ENCODE measurements at places on chromosomes 7 and 10. TPM values are rescaled to one million over a fixed set of nuclear protein-coding genes. Genes with fewer than 3 reads are reported as not detected.

The GIMAP8 gene
- total RNA-seq: 0.83 TPM

The LEP gene
- total RNA-seq: not detected

The PNLIPRP2 gene
- not detected for total RNA-seq

The PLA2G12B gene
- not detected for total RNA-seq

The ADIRF gene
- total RNA-seq: 29.8 TPM

- no peaks in the 10 kb centered on the region for H3K4me1 ChIP-seq
- no peak overlapping the region for H3K4me3 ChIP-seq
- no peaks in the 10 kb centered on the region for H3K27me3 ChIP-seq
- H3K27ac ChIP-seq: no peak overlapping the region
- H3K36me3 ChIP-seq: no peaks in the 10 kb centered on the region
Measured at GRCh38 chr7:154837622-154838021, 165.3 kb downstream of the PAXIP1 start.

GRCh38 chr10:73899423-73899822 lies 11.5 kb upstream of the PLAU start:
- no peaks in the 10 kb centered on the region for H3K36me3 ChIP-seq
- no peak overlapping the region for H3K4me3 ChIP-seq
- DNase-seq: no peak
- H3K27me3 ChIP-seq: no peaks in the 10 kb centered on the region

DNA sequence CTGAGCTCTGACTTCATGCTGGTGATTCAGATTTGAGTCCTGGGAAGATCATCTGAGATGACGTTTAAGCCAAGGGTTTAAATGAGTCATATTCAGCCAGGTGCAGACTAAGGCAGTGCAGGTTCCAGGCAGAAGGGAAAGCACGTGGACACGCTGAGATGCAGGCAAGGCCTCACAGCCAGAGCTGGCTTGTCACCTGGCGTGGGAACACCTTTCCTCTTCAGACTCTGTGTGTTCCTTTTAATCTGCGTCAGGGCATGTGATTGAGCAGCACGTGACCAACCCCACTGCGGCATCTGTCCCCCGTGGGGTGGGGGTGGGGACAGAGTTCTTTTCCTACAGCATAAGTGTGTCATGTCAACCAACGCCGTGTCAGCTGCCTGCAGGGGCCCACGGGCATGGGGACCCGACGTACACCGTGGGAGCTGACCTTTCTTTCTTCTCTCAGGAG lies 10.7 kb upstream of the IDI2 start:
- no peak for DNase-seq
- no peak overlapping the region for H3K4me3 ChIP-seq
- no peak overlapping the region for H3K27ac ChIP-seq
- H3K4me1 ChIP-seq: no peaks in the 10 kb centered on the region
- H3K36me3 ChIP-seq: no peaks in the 10 kb centered on the region

- no peak overlapping the region for H3K4me3 ChIP-seq
- H3K4me1 ChIP-seq: no peaks in the 10 kb centered on the region
Measured at GRCh38 chr7:51311166-51311565, 5.4 kb downstream of the COBL start.

GRCh38 chr7:35004531-35005095 lies 32.7 kb downstream of the DPY19L1 start:
- no peaks in the 10 kb centered on the region for H3K36me3 ChIP-seq
- no peak for DNase-seq
- H3K27me3 ChIP-seq: no peaks in the 10 kb centered on the region
- no peaks in the 10 kb centered on the region for H3K4me1 ChIP-seq
- no peak overlapping the region for H3K27ac ChIP-seq

DNA sequence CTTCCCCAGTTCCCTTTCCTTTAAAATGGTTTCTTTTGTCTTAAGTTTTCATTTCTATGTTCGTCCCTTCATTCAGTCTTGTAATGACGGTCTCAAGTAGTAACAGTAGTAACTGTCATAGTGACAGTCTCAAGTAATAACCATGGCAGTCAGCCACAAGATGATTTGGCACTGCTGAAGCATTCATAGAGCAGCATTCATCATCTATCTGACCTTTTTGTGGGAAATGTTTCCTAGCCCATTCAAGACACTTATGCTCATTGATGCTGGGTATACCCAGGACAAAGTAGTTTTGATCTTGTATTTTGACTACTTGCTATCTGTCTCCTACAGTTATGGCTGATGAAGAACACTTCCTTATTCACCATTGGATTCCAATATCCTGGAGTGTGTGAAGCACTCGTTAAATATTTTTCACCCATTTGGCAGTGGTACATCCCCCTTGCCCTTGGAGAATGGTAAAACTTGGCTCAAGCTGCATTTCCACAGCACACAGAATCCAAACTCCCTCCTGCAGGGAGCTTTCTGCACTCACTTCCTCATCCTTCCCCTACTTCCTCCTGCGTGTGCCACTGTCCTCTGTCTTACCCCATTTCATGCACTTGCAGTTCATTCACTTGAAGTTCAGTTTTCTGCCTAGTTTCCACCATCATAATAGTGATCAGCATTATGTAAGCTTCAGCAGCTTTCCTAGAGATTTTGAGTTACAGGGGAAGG lies 19.0 kb downstream of the GIMAP4 start:
- H3K27ac ChIP-seq: peak overlapping the region; percentile 67
- DNase-seq: no peak
- H3K27me3 ChIP-seq: no peaks in the 10 kb centered on the region
- H3K36me3 ChIP-seq: no peaks in the 10 kb centered on the region

GRCh38 chr7:503575-504111 lies 16.0 kb downstream of the PDGFA start:
- DNase-seq: no peak
- no peak overlapping the region for H3K4me3 ChIP-seq
- no peaks in the 10 kb centered on the region for H3K27me3 ChIP-seq
- H3K36me3 ChIP-seq: no peaks in the 10 kb centered on the region

DNA sequence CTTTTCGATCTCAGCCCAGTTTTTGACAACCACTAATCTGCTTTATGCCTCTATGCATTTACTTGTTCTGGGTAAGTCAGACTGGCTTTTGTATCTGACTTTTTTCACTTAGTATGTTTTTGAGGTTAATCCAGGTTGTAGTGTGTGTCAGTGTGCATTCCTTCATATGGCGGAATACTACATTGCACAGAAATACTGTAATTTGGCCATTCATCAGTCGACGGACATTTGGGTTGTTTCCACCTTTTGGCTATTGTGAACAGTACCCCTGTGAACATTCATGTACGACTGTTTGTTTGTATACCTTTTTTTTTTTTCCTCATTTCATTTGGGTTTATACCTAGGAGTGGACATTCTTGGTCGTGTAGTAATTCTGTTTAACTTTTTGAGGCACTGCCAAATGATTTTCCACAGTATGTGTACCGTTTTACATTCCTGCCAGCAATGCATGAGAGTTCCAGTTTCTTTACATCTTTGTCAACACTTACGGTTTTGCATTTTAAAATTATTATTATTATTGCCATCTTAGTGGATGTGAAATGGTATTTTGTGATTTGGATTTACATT lies 57.4 kb downstream of the MKLN1 start:
- no peaks in the 10 kb centered on the region for H3K27me3 ChIP-seq
- H3K4me1 ChIP-seq: peaks cover 11% of the 10 kb centered on the region
- no peak overlapping the region for H3K27ac ChIP-seq
- H3K36me3 ChIP-seq: no peaks in the 10 kb centered on the region
- DNase-seq: no peak
- no peak overlapping the region for H3K4me3 ChIP-seq

DNA sequence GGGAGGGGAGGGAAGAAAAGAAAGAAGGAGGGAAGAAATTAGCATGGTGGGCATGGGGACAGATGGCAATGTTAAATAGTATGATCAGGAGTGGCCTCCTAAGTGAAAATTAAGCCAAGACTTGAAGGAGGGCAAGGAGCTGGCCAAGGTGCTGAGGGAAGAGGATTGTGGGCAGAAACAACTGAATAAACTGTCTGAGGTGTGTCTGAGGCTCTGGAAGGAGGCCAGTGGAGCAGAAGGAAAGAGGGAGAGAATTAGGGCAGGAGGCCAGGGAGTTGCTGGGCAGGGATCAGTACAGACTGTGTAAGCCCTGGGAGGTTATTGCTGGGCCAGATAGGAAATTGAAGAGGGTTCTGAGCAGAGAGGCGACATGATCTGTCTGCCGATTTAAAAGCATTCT lies 40.6 kb upstream of the VKORC1L1 start:
- no peak for DNase-seq
- H3K4me3 ChIP-seq: no peak overlapping the region
- H3K27ac ChIP-seq: no peak overlapping the region
- peaks cover 8% of the 10 kb centered on the region for H3K36me3 ChIP-seq
- no peaks in the 10 kb centered on the region for H3K4me1 ChIP-seq

GRCh38 chr10:97647556-97647955 lies 7.1 kb downstream of the PI4K2A start:
- peak overlapping the region; percentile 58 for H3K27ac ChIP-seq
- H3K4me3 ChIP-seq: no peak overlapping the region
- H3K36me3 ChIP-seq: peaks cover 55% of the 10 kb centered on the region
- H3K4me1 ChIP-seq: peaks cover 18% of the 10 kb centered on the region
- no peak for DNase-seq
- H3K27me3 ChIP-seq: no peaks in the 10 kb centered on the region

- no peaks in the 10 kb centered on the region for H3K36me3 ChIP-seq
- no peaks in the 10 kb centered on the region for H3K27me3 ChIP-seq
- no peak for DNase-seq
- peaks cover 10% of the 10 kb centered on the region for H3K4me1 ChIP-seq
- H3K4me3 ChIP-seq: peak overlapping the region; percentile 70
Measured at GRCh38 chr7:76282344-76283253, 19.9 kb upstream of the HSPB1 start.

GRCh38 chr7:4065190-4065589 lies 616.9 kb upstream of the FOXK1 start:
- no peaks in the 10 kb centered on the region for H3K27me3 ChIP-seq
- H3K4me3 ChIP-seq: no peak overlapping the region
- no peak for DNase-seq
- H3K27ac ChIP-seq: no peak overlapping the region
- H3K36me3 ChIP-seq: no peaks in the 10 kb centered on the region
